ENCODE measurements at places on chromosomes 2 and 18.
A peak's percentile ranks its signal among the peaks of the same experiment; 100 is the strongest.

DNA sequence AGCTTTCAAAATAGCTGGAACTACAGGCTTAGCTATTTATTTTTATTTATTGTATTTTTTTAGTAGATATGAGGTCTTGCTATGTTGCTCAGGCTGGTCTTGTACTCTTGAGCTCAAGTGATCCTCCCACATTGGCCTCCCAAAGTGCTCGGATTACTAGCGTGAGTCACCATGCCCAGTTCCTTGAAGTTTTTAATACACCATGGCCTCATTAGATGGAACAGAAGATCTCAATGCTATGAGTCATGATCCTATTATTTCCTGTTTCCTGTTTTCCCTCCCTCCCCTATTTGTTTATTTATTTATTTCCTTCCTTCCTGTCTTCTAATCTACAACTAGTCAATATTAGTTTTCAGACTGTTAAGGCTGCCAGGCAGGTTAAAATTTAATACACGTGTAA, 309.0 kb downstream of the CMPK2 start:
- no peak for DNase-seq

DNA sequence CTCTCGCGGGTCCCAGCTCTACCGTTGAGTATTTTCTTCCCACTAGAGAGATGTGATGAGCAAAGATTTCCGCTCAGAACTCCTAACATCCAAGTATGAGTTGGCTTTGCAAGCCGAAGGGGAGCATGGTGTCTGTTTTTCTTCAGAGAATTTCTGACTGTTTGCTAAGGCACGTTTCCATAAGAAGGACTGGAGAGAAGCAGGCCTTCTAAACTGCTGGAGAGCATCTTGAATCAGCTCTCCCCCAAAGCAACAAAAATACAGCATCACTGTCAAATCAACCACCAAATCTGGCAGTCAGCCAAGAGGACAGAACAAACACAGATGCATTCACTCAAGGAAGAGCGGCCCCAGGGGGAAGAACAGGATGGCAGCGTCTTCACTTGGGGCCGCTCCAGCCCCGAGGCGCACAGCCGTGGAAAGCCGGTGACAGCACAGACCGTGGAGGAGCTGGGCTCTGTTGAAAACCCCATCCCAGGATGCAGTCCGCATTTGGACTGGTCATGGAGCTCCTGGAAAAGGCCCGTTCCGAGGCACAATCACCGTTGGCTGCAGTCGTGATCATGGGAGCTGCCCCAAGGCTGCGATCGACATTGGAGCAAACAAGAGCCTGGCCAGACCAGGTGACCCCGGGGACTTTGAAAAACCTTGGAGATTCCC, 101.4 kb downstream of the NFATC1 start:
- peak; percentile 10 for DNase-seq

DNA sequence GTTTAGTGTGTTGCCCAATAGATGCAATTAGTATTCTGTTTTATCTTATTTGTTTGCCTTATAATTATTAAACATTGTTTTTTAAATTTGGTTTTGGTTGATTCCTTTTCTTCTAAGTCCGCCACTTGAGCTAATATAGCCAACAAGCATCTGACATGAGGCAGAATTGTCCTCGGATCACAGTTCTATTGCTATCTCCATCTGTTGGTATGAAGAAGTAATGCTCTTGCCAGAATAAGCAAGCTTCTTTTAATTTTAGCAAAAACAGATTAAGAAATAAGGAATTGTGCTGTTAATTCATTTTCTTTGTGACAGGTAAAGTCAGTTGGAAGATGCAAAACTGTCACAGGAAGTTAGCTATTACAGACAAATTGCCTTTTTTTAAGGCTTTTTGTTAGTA, 54.3 kb downstream of the R3HDM1 start:
- no peak for DNase-seq

- peak; percentile 44 for DNase-seq
These were observed 30.4 kb downstream of the CYTIP start for GRCh38 chr2:157413326-157414035.

GRCh38 chr18:49304751-49305150, 155.7 kb downstream of the DYM start:
- DNase-seq, result no peak

DNA sequence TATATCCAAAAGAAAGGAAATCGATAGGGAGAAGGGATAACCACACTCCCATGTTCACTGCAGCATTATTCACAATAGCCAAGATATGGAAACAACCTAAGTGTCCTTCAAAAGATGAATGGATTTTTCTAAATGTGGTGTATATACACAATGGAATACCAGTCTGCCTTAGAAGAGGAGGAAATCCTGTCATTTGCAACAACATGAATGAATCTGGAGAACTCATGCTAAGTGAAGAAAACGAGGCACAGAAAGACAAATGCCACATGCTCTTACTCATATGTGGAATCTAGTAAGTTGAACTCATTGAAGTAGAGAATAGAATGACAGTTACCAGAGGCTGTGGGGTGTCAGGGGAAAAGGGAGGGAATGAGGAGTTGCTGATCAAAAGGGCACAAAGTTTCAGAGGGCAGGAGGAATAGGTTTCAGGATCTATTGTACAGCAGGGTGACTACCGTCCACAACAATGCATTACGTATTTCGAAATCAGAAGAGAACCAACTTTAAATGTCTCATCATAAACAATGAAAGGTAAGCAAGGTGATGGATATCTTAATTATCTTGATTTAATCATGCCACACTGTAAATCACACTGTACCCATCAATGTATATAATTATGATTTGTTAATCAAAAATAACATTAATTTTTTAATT, 46.1 kb downstream of the SIGLEC15 start:
- DNase-seq, result no peak

GRCh38 chr2:209095432-209095831, 328.4 kb upstream of the MAP2 start:
- DNase-seq, result no peak

GRCh38 chr2:96977631-96978195, 8.7 kb downstream of the FAM178B start:
- DNase-seq, result peak; percentile 39

DNA sequence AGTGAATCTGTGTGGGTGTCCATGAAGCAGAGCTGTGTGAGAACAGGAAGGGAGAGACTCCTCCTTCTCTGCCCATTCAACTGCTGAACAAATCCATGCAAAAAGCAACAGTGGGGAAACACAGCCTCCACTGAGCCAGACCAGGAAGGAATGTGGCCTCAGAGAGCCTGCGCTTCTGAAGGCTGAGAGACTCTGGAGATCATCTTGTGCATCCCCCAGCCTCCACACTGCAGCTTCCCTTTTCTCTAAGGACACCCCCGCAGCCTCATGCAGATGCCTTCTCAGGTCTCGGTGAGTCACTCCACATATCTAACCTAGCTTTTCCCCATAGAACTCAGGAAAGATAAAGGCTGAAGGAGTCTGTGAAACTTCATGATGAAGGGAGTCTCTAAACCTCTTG, 402.9 kb downstream of the TNS1 start:
- no peak for DNase-seq

DNA sequence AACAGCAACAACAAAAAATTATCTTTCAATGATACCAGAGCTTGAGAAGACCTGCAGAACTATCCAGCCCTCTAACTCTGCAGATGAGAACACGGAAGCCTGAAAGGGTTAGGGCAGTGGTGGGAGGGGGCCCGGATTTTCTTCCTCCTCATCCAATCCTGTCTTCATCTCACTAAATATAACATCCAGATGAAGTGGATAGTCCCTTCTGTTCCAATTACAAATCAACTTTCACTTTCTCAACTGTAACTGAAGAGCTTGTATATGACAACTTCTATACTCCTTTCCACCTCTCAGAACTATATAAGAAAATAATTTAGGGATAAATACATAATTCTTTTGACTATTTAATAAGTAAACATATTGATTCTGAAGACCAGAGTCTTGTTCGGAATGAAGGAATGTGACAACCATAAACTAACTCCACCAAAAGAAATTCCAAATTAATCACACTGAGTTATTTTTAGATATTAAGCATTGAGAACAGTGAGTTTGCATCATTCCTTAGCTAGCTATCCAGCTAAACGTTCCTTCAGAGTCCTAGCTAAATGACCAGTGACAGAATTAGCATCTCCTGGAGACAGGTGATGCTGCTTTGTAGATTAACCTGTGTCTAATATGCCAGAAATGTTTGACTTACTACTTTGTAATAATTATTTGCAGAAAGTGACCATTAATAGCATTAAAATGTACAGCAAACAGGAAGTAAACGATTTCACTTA, 32.7 kb downstream of the SFT2D3 start:
- no peak for DNase-seq

- no peak for DNase-seq
These were observed 424 bp upstream of the ANKRD44 start for GRCh38 chr2:197310987-197311420.

GRCh38 chr2:199309411-199309810, 148.3 kb downstream of the SATB2 start:
- no peak for DNase-seq

DNA sequence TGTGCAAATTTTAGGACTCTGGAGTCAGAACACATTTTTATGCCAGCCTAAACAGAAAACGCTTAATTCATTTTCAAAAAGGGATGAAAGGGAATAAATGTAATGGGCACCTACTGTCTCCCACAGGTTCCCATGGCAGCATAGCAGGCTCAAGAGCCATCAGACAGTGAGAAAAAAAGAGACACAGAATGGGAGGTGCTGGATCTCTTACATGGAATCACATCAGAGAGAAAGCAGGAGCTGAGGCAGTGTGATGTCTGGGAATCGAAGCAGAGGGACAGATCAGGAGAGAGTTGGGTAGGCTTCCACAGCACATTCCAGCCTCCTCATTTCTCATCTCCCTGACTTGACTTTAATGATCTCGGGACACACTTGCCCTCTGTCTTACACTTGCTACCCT, 684.3 kb downstream of the KCNJ3 start:
- no peak for DNase-seq

DNA sequence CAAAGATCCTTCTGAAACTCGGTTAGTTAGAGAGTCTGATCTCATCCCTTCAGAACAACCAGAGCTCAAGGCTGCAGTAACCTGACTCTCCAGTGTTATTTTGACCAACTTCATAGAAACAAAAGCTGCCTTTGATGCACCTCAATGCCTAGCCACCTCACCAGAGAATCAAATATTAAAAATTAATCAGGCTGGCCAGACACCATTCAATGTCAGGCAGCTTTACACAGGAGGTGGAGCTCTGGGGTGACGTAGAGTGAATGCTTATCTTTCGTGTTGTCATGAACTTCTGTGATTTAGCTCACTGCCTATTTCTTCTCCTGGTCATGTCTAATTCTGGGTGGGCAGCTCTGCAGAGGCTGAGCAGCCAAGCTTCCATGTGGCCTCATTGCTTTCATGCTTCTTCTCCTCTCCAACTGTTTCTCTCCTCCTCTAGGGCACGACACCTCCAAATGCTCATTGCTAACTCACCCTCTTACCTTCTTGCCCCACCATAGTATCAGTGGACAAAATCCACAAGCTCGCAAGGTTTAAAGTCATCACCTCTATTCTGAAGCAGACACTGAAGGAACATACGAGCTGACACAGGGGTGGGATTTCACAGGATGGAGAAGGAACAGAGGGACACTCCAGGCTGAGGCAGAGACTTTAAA, 39.4 kb downstream of the AAK1 start:
- no peak for DNase-seq

DNA sequence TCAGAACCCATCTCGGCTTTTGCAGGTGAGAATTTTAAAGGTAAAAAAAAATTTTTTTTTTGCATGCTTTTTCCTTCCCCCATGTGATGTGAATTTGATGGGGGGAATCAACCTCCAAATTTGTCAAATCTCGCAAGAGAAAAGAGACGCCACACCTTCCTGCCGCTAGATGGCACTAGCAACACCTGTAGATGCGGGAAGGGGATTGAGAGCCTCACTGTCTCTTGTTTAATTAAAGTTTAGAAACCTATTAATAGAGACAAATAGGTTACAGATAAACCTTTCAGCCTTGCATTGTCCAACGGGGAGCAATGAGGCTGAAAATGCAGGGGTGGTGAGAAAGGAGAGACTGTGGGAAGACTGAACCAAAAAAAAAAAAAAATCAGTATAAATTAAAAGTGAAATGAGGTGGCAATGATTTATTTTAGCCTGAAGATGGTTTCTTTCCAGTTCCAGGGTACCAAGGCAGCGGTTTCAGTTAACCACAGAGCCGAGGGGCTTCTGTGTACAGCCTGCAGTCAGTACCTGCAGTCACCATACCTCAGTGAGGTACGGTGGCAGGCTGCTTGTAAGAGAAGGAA, 84.6 kb downstream of the NRP2 start:
- peak; percentile 47 for DNase-seq

DNA sequence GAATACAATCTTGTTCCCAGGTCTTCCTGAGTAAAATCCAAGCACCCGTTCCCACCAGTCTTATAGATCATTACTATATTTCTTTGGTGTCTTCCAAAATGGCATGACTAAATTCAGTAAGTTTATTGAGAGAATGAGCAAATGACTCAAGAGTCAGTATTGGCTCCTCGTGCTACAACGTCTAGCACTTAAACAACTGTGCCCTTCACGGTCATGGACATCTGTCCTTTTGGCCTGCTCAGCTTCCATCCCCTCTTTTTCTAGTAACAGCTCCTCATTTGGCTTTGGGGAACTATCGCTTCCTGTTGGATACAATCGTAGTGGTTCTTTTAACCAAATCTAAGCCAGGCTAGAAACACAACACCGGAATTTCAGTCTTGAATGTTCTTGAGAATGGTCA, 24.1 kb upstream of the FZD7 start:
- no peak for DNase-seq

GRCh38 chr2:20539776-20540586, 93.1 kb downstream of the RHOB start:
- DNase-seq, result no peak

- DNase-seq, result no peak
These were observed 145.9 kb downstream of the ACKR3 start for GRCh38 chr2:236715491-236715961.

- no peak for DNase-seq
These were observed 58.1 kb downstream of the ASB1 start for GRCh38 chr2:238484522-238485452.
